ENCODE measurements at places on chromosomes 7 and 10.

- no peak for DNase-seq
These were observed 180.8 kb downstream of the EMX2 start for GRCh38 chr10:117723343-117723742.

DNA sequence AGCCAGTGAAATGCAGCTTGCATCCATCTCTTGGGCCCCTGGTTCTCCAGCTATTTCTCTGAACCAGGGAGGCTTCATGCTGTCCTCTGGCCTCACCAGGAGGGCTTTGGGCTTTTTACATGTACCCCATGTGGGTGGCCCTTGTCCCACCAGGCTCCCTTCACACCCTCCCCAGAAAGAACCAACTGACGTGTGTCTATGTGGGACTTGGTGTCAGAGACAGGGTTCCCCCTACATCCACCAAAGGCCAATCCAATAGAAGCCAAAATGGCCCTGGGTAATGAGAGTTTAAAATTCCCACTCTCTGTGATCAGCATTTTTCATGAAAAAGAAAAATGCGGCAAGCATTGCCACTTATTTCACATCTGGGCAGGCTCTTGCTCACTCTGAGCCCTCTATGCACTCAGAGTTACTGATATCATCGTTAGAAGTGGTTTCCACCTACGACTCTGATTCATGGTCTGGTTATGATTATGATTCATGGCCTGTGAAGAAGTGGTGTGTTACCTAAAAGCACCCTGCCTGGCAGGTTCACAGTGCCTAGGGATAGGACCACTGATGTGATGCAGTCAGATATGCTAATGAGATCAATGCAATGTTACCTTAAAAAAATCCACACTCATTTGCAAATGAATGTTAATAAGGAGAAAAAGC lies 133.5 kb downstream of the BUB3 start:
- peak; percentile 14 for DNase-seq

- no peak for DNase-seq
These were observed 30.0 kb downstream of the DGKI start for GRCh38 chr7:137816696-137817320.

DNA sequence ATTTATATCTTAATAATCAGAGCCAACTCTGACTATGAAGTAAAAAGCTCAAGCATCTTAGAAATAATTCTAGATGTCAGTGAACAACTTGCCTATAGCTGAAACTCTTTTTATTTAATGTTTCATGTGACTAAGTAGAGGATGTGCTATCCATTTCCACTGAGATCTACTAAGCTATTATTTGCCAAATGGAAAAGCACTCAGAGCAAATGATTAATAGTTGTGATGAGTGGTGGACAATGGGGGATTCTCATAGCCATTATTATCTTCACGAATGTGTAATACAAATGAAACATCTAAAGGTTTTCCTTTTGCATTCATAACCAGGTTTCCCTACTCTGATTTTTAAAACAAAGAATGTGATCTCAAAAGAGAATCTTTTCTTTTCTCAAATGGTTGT lies 126.6 kb upstream of the GNAI1 start:
- no peak for DNase-seq

DNA sequence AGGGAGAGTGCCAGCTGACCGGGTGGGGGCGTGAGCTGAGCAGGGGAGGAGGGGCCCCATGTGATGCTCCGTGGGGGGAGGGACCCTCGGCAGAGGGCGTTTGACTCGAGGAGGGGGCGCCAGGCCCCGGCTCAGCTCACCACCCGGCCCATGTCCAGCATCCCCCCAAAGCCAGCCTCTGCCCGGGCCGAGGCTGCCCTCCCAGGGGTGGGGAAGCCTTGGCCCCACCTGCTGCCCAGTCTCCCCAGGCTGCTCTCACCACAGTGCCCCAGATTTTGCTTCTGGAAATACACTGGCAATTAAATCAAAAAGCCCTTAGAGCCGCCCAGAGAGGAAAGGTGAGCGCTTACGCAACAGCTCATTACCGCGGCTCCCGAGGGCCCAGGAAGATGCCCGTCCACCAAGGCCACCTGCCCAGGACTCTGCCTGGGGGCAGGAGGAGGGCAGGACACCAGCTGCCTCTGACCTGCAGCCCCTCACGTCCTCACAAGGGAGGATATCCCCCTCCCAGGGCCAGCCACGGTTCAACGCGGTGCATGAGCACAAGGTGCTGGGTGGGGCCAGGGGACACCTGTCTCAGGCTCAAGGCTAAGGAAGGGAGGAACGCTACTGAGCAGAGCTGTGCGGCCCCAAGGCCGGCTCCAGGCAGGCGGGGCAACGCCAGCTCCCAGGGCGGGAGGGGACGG lies 70.0 kb upstream of the INPP5A start:
- DNase-seq: peak; percentile 38

- DNase-seq: no peak
These were observed 101.4 kb downstream of the MAD1L1 start for GRCh38 chr7:2131341-2131740.

DNA sequence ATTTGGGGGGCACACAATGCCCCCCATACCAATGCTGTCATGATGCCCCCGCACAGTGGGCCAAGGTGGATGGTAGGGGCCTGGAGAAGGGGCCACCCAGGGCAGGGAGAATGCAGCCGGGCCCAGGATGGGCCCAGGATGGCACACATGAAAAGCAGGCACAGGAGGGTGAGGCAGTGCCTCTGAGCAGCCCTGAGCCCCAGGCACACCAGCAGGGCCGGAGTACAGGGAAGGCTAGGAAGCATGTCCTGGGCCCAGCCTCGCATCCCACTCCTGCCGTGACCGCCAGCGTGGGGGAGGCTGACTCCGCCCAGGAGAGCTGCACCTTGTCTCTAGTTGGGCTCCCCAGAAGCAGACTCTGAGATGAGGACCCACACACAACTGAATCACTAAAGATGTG lies 59.3 kb upstream of the TMEM72 start:
- no peak for DNase-seq

GRCh38 chr7:89332026-89332425 lies 536.5 kb upstream of the TEX47 start:
- no peak for DNase-seq

DNA sequence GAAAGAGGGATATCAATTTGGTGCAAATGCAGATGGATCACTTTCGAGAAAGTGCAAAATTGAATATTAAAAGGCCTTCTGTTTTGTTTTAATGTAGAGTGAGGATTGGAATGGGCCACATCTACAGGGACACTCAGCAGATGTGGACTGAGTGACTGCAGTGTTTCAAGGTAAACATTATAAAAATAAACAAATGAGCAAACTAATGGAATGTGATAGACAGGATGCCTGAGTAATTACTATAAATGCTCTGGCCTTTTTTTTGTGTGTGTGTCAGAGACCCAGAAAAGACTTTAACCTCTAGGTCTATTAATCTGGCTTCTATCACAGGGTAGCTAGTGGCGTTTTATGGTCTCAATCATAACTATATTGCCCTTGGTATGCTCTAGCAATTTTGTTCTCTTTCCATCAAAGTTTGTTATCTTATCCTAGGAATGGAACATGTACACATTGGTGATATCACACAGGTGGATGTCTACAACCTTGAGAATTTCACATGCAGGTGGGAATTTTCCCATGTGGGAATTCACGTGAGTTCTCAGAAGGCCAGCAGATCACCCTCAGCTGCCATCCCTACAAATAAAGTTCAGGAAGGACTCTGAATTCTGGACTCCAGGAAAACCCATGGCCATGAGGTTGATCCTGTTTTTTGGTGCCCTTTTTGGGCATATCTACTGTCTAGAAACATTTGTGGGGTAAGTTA lies at the start of gene CPA2:
Gene CPA2, plus strand, starts transcription at position 606 of the 703 bp plus-strand sequence. Its CDS starts 19 bp downstream, at position 625.
- DNase-seq: no peak

DNA sequence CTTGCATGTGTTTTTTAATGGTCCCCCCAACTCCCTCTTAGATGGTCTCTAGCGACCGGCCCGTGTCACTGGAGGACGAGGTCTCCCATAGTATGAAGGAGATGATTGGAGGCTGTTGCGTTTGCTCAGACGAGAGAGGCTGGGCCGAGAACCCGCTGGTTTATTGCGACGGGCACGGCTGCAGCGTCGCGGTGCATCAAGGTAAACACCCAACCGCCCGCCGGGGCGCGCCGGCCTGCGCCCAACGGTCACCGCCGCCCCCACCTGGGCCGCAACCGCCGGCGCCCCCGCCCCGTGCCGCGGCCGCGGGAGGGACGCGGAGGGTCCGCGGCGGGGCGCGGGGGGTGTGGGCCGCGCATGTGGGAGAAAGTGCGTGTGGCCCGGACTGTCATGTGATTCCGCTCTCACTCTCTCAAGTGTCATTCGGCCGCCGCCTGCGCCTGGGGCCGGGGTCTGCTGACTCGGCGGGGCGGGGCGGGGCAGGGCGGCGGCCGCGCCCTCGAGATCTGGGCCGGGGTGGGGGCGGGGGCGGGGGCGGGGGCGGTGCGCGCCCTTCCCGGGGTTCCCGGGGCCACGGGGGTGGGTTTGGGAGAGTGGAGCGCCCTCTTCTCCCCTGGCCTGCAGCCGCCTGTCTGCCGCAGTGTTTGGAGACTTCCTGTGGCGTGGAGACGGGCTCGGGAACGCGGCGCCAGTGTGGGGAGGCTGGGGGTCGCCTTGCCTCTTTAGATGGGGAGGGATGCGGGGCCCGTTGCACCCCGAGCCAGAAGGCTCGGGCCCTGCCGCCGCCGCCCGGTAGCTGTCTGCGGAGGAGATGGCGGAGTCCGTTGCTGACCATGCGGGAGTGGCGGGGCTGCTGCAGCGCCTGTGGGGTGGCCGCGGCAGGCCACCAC lies 817 bp downstream of the MLLT10 start:
- DNase-seq: peak; percentile 8

- DNase-seq: no peak
These were observed 362.7 kb downstream of the GLRX3 start for GRCh38 chr10:130498934-130499333.

GRCh38 chr10:121002586-121003205 lies 151.5 kb downstream of the WDR11 start:
- no peak for DNase-seq
